Esophagus muscularis mucosa (tissue), 4 donors: ENCODE measurements at places on chromosomes 3 and 15. TPM values are rescaled to one million over a fixed set of nuclear protein-coding genes. Genes with fewer than 3 reads are reported as not detected.

Gene LRRC49
- 3.3 TPM for total RNA-seq

Gene UROC1
- total RNA-seq: not detected

- no peak for DNase-seq
- H3K27ac ChIP-seq: no peak overlapping the region
- peaks cover 72% of the 10 kb centered on the region for H3K36me3 ChIP-seq
- H3K27me3 ChIP-seq: peaks cover 5% of the 10 kb centered on the region
- H3K4me1 ChIP-seq: peaks cover 5% of the 10 kb centered on the region
Measured at GRCh38 chr15:81302701-81303109, 21.2 kb downstream of the STARD5 start.

- no peak overlapping the region for H3K27ac ChIP-seq
- H3K27me3 ChIP-seq: no peaks in the 10 kb centered on the region
- no peak for DNase-seq
- H3K4me3 ChIP-seq: no peak overlapping the region
- no peaks in the 10 kb centered on the region for H3K4me1 ChIP-seq
Measured at GRCh38 chr3:127385540-127385870, 97.7 kb upstream of the PRR20G start.

- no peaks in the 10 kb centered on the region for H3K4me1 ChIP-seq
- no peaks in the 10 kb centered on the region for H3K36me3 ChIP-seq
- H3K27me3 ChIP-seq: peaks cover 10% of the 10 kb centered on the region
- no peak overlapping the region for H3K4me3 ChIP-seq
- no peak for DNase-seq
- no peak overlapping the region for H3K27ac ChIP-seq
Measured at GRCh38 chr15:79025201-79025600, 65.4 kb downstream of the RASGRF1 start.

DNA sequence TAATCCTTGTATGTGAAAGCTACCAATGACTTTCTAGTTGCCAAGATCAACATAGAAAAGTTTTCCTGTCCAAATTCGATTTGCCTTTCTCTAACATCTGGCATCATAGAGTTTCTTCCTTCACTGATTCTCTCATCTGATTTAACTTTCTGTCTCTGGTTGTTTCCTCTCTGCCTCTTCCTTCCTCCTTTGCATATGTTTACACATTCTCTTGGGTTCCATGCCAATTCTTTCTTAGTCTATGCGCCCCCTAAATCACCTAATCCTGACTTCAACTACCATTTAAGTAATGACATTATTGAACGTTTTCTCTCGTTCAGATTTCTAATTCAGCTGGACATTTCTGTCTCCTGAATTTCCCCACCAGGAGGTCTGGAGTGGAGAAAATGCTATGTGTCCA, 561.9 kb upstream of the TGFBR2 start:
- H3K4me1 ChIP-seq: no peaks in the 10 kb centered on the region
- H3K27me3 ChIP-seq: no peaks in the 10 kb centered on the region
- H3K4me3 ChIP-seq: no peak overlapping the region
- no peaks in the 10 kb centered on the region for H3K36me3 ChIP-seq
- no peak for DNase-seq

GRCh38 chr3:23888617-23889228, 28.1 kb downstream of the NKIRAS1 start:
- peaks cover 7% of the 10 kb centered on the region for H3K36me3 ChIP-seq
- no peak overlapping the region for H3K27ac ChIP-seq
- H3K4me3 ChIP-seq: no peak overlapping the region
- H3K4me1 ChIP-seq: peaks cover 8% of the 10 kb centered on the region
- no peak for DNase-seq

DNA sequence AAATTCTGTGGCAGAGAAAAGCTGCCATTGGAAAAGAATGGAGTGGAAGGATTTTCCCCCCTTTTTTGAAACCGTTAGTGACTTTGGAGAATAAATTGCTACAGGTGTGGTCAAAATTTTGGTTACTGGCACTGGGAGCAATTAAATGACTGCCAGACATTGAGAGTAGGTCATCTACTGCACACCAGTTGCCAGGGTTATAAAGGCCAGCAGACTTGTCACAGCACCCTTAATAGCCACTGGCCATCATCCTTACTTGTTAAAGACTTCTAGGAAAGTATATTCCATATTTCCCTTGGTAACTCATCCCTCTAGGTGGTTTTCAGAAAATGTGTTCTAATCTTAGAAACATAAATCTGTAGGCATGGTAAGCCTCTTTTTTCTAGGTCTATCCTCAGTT, 8.0 kb downstream of the PIK3CA start:
- no peak overlapping the region for H3K27ac ChIP-seq
- H3K4me3 ChIP-seq: no peak overlapping the region
- H3K4me1 ChIP-seq: peaks cover 36% of the 10 kb centered on the region
